ENCODE measurements at places on chromosomes 6 and 20.

GRCh38 chr6:156807028-156807427 is 29.9 kb downstream of the ARID1B start:
- DNase-seq, result peak; percentile 33

GRCh38 chr6:122624853-122625252 is 14.6 kb downstream of the PKIB start:
- DNase-seq, result no peak

- peak; percentile 88 for DNase-seq
These were observed 5.6 kb upstream of the HLA-DOA start for GRCh38 chr6:33014841-33015634.

- no peak for DNase-seq
These were observed 226.4 kb downstream of the CLIC5 start for GRCh38 chr6:45789238-45789637.

DNA sequence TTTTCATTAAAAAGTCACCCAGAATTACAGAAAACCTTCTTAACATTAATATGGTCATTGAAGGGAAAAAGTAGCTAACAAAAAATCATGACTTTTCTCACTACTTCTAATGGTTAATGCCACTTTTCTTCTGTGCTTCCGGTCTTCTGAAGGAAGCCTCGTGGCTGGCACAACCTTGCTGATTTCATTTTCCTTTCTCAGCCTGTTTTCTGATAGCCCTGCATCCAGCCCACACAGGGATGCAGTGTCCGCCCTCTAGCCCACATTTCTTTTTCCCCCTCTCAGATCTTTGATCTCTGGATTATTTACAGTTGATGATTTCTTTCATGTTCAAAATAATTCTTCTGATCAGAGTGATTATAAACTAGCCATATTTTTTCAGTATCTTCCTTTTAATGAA is 655.4 kb upstream of the EPHA7 start:
- DNase-seq, result no peak

- DNase-seq, result no peak
These were observed 226.9 kb downstream of the TBC1D7 start for GRCh38 chr6:13101409-13101808.

GRCh38 chr6:40325791-40326190 is 261.4 kb downstream of the LRFN2 start:
- no peak for DNase-seq

DNA sequence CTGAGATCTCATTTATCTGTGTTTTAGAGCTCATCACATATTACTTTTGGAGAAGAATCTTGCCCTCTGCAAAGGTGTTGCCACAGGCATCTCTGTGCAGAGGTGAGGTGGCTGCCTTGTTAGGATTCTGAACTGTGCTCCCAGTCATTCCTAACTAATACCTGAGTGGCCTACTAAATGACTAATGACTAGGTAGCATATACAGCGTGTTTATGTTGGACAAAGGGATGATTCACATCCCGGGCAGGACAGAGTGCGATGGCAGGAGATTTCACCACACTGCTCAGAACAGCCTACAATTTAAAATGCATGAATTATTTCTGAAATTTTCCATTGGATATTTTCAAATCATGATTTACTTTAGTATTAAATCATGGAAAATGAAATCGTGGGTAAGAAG is 23.1 kb upstream of the CGA start:
- no peak for DNase-seq

DNA sequence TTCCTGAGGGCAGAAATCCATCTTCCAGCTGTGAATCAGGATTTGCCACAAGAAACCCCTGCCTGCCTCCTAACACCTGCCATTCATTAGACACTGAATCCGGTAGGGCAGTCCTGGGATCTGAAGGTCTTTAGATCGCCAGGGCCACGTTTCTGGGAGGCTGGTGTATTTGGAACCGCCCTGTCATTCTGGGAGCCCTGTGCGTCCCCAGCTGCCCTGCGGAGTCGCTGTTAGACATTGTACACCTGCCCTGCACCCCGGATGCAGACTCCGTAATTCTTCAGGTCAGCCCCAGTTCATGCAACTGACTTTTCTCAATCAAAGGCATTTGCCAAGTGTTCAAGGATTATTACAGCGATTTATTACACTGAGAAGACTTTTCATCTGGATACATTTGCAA is 193.2 kb downstream of the TBC1D7 start:
- DNase-seq, result no peak

DNA sequence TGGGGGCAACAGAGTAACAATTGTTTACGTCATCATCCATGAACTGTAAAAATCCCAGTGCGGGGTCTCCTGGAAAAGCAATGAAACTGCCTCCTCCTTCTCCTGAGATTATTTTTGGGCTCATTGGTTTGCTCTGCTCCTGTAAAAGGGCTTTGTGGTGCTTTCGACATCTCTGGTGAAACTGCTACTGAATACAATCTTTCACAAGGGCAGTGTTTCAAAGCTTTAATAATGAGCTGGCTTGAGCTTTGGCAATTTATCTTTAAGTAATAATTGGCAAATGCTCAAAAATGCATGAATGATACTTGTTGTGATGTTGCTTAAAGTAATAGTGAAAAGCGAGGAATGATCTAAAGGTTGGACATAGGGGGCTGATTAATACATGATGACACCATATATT is 43.5 kb upstream of the ENPP1 start:
- DNase-seq, result no peak

DNA sequence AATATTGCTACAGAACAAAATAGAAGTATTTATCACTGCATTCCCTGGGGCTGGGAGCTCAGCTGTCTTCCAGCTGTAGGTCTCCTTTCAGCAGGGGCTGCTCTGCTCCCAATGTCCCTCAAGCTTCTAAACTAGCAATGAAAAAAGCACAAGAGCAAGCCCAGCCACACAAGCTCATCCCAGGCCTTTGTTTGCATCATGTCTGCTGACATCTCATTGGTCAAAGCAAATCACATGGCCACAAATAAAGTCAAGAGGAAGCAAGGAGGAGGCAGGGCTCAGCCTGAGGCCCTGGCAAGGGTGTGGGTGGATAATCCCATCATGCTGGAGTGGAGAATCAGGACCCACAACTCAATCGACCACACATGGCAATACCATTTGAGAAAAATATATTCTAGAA is 2.2 kb upstream of the BFSP1 start:
- DNase-seq, result peak; percentile 84

Data from muscle of leg (tissue), 16 donors.